ENCODE measurements at places on chromosomes 1 and 21.

DNA sequence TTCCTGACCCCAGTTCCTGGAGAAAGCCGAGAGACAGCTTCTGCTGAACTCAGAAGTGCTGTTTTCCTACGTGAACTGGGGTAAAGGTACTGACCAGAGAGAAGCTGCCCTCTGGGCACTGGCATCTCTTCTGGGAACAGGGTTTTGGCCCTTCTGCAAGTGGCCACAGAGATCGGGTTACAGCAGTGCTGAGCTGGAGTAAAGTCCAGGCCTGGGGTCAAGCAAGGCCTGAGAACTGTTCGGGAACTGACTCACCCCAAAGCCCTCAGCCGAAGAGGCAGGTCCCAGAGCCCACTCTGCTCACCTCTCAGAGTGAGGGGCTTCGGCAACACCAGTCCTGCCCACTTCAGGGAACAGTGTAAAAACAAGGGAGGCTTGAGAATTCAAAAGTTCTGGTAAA is 177.2 kb upstream of the RUNX1 start:
- no peak for DNase-seq

DNA sequence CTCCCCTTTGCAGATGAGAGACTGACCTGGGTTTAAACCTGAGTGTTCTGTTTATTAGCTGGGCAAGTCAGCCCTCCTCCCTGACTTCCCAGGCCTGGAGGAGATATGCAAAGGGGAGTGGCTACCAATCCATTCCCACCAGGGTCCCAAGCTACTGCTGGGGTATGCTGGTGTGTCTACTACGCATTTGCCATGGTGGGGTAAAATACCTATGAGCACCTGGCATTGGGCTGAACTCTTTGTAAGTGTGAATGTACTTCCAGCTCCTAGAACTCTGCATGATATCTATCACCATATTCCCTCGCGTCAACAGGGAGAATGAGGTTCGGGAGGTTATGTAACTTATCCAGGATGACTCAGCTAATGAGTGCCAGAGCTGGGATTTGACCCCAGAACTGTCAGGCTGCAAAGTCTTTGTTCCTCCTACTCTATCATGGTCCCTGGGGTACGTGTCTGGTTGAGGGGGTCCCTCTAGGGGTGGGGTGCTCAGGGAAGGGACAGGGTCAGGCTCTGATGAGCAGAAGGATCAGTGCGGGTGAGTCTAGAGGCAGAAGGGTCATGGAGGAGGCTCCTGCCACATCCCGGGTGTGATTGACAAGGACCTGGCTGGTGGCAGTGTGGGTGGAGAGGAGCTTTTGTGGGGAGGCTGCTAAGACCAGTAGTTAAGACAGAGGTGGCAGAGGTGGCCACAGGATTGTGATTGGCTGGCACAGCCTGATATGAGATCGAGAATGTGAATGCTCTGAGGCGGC is 16.7 kb downstream of the AMPD2 start:
- no peak for DNase-seq

DNA sequence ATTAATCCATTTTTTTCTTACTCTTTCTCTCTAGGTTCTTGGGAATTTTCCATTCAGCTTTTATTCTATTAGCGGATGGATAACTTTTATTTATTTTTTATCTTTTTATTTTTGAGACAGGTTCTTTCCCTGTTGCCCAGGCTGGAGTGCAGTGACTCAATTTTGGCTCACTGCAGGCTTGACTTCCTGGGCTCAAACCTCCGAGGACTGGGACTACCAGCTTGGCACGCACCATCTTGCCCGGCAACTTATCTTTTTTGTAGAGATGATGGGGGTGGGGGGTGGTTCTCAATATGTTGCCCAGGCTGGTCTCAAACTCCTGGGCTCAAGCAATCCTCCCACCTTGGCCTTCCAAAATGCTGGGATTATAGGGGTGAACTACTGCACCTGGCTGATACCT is 36.1 kb upstream of the CHIT1 start:
- DNase-seq = no peak

- no peak for DNase-seq
Observed at GRCh38 chr1:22745669-22746585, 35.3 kb downstream of the EPHB2 start.

- no peak for DNase-seq
Observed at GRCh38 chr1:233010146-233010545, 59.7 kb downstream of the NTPCR start.

DNA sequence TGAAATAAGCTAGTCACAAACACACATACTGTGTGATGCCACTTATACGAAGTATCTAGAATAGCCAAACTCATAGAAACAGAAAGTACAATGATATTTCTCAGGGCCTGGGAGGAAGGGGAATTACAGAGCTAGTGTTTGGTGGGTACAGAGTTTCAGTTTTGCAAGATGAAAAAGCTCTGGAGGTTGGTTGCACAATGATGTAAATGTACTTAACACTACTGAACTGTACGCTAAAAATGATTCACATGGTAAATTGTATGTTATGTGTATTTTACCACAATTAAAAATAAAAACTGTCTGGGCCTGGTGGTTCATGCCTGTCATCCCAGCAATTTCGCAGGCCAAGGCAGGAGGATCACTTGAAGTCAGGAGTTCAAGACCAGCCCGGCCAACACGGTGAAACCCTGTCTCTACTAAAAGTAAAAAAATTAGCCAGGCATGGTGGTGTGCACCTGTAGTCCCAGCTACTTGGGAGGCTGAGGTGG is 15.3 kb upstream of the FHAD1 start:
- no peak for DNase-seq

All from COR-L47 (cell line).